ENCODE measurements at places on chromosomes 1 and 21. TPM values are rescaled to one million over a fixed set of nuclear protein-coding genes. Genes with fewer than 3 reads are reported as not detected.

MANEAL gene
- 1.4 TPM for total RNA-seq

CBR1 gene
- 43.2 TPM for total RNA-seq

TMEM54 gene
- total RNA-seq: 1.9 TPM

LCE2B gene
- total RNA-seq: not detected

CD48 gene
- 388 TPM for total RNA-seq

SLAMF7 gene
- 90.0 TPM for total RNA-seq

ALX3 gene
- total RNA-seq: not detected

TNN gene
- 0.05 TPM for total RNA-seq

INAVA gene
- total RNA-seq: not detected

CHIA gene
- not detected for total RNA-seq

CYP4A11 gene
- not detected for total RNA-seq

PGLYRP3 gene
- not detected for total RNA-seq

KRTAP10-4 gene
- not detected for total RNA-seq

ANGEL2 gene
- total RNA-seq: 44.2 TPM

OVAAL gene
- not detected for total RNA-seq

ATF3 gene
- 35.4 TPM for total RNA-seq

ESRRG gene
- not detected for total RNA-seq

WNT2B gene
- not detected for total RNA-seq

APP gene
- 39.4 TPM for total RNA-seq

SLC5A9 gene
- total RNA-seq: not detected

USH2A gene
- not detected for total RNA-seq

FASLG gene
- 8.4 TPM for total RNA-seq

KCNA3 gene
- 15.5 TPM for total RNA-seq

PLEKHN1 gene
- 1.3 TPM for total RNA-seq

LRRC71 gene
- not detected for total RNA-seq

RGS13 gene
- not detected for total RNA-seq

RSPH1 gene
- not detected for total RNA-seq

GABPB2 gene
- total RNA-seq: 19.3 TPM

CCDC185 gene
- not detected for total RNA-seq

TMCO2 gene
- total RNA-seq: not detected

GSTM3 gene
- total RNA-seq: 42.0 TPM

TMPRSS2 gene
- not detected for total RNA-seq

ADCY10 gene
- 0.05 TPM for total RNA-seq

OR2L13 gene
- not detected for total RNA-seq

TP73 gene
- total RNA-seq: 0.60 TPM

SH3D21 gene
- 21.0 TPM for total RNA-seq

OR2T33 gene
- total RNA-seq: not detected
